Camera-type eye (tissue), 1 donor: ENCODE measurements at places on chromosomes 2 and 18. TPM values are rescaled to one million over a fixed set of nuclear protein-coding genes. Genes with fewer than 3 reads are reported as not detected.

FARSB gene
- 15.6 TPM for total RNA-seq

ZSWIM2 gene
- total RNA-seq = not detected

ADGRF3 gene
- not detected for total RNA-seq

SLC8A1 gene
- total RNA-seq = 138 TPM

CD28 gene
- 2.7 TPM for total RNA-seq

AAK1 gene
- total RNA-seq = 59.2 TPM

RGPD4 gene
- 2.2 TPM for total RNA-seq

HAAO gene
- 28.8 TPM for total RNA-seq

RNASEH1 gene
- total RNA-seq = 23.1 TPM
